ENCODE measurements at places on chromosomes 1 and 21. TPM values are rescaled to one million over a fixed set of nuclear protein-coding genes. Genes with fewer than 3 reads are reported as not detected.

GJA9 gene
- not detected for polyA plus RNA-seq

DNA sequence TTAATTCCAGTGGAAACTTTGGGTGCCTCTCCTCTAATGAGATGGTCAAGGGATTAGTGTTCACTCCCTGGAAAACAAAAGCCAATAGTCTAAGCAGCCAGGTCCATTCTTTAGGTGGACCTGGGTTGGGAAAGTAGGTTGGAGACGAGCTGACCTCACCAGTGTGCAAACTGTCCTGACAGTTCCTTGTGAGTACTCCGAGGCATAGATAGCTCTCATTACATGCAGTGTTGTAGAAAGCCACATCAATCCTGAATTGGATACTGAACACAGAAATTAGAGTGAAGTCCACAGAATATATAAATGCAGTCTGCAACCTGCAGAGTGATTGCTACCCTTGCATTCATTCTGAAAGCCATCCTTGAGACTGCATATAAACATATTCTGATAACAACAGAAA lies 675.1 kb upstream of the CXADR start:
- no peak for DNase-seq

GRCh38 chr1:15843826-15844572 lies 3.5 kb upstream of the SPEN start:
- peak; percentile 87 for DNase-seq

DNA sequence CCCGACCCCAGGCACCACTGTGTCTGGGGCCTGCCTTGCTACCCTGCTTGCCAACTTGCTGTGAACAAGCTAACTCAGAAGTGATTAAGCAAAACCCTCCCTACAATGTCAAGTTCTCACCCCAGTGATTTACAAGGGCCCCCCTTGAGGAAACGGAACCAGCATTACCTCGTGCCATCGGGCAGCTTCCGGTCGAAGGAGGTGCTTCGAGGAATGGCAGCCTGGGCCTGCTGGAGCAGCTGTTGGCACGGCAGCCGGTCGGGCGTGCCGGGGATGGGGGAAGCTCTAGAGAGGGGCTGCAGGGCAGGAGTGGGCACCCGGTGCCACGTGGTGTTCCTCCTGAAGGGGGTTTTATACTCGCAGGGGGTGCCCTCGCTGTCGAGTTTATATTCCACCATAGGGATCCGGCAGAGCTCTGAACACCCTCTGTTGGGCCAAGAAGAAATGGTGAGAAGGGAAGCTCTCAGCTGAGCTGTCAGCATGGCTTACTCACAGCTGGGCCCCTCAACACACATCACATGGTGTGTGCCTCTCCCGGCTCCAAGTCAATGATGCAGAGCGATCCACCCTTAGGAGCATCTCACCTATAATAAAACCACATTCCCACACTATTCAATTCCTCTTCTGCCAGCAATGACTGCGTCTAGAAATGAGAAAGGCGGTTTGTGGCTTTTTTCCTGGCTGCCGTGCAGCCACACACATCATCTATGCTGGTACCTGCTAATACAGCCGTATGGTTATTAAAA lies 184.4 kb downstream of the SIPA1L2 start:
- no peak for DNase-seq

LRRN2 gene
- polyA plus RNA-seq = 9.2 TPM

PAQR6 gene
- 319 TPM for polyA plus RNA-seq

DNA sequence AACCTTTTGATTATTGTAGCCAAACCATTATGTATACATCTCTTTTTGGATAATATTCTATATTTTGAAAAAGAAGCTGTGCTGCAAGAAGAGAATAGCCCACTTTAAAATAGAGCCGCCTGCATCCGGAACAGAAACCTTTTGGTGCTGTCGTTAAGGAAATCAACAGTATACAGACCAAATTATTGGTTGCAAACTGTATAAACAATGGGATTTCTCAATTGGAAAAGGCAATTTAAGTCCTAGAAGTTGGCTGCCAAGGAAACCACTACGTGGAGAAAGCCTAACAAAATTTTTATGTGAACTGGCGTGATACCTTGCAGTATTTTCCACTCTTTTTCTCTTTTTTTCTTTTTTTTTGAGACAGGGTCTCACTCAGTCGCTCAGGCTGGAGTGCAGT lies 25.8 kb downstream of the DESI2 start:
- DNase-seq = no peak

GRCh38 chr1:76677416-76678405 lies 189.6 kb upstream of the ST6GALNAC5 start:
- no peak for DNase-seq

- no peak for DNase-seq
Measured at GRCh38 chr1:241990040-241990439, 8.9 kb downstream of the MAP1LC3C start.

DNA sequence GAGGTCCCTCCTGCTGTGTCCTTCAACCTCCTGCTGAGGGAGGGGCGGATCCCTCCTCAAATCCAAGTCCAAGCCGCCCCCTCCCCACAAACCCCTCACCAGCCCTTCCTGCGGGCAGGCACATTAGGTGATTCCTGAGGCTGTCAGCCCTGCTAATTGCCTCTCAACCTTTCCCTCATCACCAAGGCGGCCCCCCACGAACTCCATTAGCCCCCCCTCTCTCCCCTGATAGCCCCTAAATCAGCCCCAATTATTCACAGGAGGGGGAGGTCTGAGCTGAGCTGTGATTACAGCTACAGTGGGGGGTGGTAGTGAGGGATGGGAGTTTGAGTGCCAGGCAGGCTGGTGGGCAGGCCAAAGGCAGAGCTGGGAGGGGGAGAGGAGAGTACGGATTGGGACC lies 5.8 kb upstream of the PEAR1 start:
- no peak for DNase-seq

ADGRB2 gene
- polyA plus RNA-seq = 67.9 TPM

DNA sequence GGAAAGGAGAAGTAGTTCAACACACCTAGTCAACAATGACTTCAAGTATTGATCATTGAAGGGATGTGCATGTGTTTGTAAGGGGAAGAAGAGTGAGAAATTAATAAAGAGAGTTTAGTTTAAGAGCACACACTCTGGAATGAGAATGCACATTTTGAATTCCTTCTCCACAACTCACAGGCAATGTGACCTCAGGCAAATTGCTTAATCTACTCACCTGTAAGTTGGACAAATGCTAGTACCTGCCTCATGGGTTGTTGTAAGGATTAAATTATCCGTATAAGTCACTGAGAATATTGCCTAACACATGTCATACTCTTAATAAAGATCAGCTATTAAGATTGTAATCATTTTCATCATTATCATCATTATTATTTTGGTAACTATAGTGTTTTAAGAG lies 204.0 kb upstream of the NFIA start:
- no peak for DNase-seq

- no peak for DNase-seq
Measured at GRCh38 chr1:219907772-219908070, 20.6 kb downstream of the SLC30A10 start.

TCHH gene
- polyA plus RNA-seq = 0.07 TPM

TSTD1 gene
- polyA plus RNA-seq = 134 TPM

DNA sequence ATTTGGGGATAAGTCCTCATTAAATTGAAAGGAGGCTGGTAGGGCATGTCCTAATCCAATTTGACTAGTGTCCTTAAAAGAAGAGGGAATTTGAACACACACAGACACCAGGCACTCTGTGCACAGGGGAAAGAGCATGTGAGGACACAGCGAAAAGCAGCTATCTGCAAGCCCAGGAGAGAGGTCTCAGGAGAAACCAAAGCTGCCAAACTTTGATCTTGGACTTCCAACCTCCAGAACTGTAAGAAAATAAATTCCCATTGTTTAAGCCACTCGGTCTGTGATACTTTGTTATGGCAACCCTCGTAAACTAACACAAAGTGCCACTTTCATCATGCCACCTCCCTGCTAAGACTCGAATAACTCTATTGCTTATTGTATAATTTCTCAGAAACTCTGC lies 13.8 kb downstream of the PLA2G4A start:
- no peak for DNase-seq

CYP4A22 gene
- not detected for polyA plus RNA-seq

- DNase-seq = no peak
Measured at GRCh38 chr1:232621050-232621449, 8.9 kb downstream of the SIPA1L2 start.

RNU1-3 gene
- not detected for polyA plus RNA-seq

FALEC gene
- not detected for polyA plus RNA-seq

MMP23B gene
- not detected for polyA plus RNA-seq
